ENCODE measurements at places on chromosomes 2 and 18.
A peak's percentile ranks its signal among the peaks of the same experiment; 100 is the strongest.

GRCh38 chr2:20615466-20616241, 35.2 kb downstream of the HS1BP3 start:
- no peak for DNase-seq

GRCh38 chr2:176744146-176744545, 468.4 kb upstream of the HNRNPA3 start:
- peak; percentile 25 for DNase-seq

- DNase-seq, result no peak
These were observed 1202.5 kb downstream of the DSC3 start for GRCh38 chr18:29840089-29840488.

GRCh38 chr18:51522821-51523220, 325.3 kb upstream of the MEX3C start:
- DNase-seq, result no peak

DNA sequence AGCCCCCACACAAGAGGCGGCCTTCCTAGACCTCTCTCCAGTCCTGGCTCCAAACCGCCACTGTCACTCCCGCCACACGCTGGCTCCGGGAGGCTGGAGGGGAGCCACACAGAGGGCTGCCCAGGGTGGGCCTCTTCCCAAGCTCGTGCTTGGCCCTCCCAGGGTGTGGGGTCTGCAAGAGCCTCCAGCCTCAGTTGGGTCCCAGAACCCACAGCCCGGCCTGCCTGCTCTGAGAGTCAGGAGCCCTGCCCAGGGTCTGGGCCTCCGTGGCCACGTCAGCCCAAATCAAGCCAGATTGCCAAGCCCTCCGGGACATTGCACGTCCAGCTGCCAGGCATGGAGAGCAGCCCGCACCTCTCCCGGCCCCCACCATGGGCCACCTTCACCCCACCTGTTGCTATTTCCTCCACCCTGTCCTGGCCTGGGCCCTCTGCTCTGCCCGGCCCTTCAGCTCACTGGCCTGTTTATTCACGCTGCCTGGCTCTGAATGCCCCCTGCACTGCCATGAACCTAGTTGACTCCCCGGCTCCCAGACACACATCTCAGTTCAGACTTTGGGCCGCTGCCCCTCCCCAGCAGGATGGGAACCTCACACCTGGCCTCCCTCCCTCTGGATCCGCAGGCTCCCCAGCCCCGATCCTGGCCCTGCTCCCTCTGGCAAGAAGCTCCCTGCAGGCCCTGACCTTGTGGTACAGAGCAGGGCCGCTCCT, 61.0 kb downstream of the BIN1 start:
- no peak for DNase-seq

DNA sequence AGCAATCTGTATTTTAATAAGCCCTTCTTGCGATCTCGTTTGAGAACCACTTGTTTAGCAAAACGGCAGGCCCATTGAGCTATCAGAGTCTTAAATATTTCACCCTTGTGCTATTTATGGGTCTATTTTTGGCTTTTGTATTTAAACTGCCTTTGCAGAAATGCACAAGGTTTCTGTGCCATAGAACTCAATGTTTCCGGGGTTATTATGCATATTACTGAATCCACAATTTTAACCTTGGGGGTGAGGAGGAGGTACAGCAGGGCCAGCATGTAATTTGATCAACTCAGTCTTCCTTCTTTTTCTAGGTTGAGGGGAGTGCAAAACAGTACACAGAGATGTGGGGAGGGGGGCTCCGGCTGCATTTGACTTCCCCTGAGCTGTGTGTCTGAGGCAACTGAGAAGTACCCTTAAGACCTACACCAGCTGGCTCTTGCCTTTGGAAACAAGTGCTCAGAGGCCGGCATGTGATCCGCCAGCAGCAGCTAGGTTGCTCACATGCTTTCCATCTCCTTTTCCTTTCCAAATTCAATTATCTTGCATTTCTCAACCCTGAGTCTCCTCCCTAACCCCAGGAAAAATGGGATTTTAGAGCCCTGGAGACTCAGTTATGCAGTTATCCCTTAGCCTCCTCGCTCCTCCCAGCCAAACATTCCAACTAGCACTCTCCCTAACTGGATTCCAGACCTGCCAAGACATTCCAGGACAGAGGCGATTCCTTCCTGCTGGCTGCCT, 103.0 kb downstream of the HNRNPLL start:
- no peak for DNase-seq

DNA sequence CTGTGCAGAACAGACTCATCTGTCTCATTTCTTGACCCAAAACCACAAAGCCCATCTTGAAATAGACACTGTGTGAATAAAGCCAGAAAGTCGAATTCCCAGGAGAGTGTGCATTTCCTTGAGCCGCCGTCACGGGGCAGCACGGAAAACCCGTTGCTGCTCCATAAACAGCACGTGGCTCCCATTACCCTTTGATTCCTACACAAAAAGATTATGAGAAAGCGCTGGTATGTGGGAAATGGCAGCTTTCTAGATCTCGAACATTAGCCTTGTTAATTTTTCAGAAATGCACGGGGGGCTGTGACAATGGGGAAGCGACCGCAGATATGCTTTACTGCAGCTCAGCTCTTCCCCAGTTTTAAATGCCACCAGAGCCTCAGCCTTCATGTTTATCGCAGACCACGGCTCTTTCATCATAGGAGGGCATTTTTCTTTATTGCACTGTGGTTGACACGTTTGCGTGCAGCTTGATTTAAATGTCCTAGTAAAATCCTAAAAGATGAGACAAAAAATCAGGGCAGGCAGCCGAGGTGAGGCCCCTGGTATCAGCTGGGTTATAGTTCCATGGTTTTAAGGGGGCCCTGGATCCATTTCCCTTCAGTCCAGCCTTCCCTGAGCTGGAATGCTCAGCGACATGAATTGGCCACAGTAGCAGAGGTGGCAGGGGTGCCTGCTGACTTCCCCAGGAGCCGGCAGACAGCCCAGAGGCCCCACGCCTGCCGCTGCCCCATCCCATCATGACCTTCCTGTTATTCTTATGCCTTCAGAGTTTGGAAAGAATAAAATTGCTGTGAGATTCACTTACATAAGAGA, 249.3 kb downstream of the NDUFA10 start:
- no peak for DNase-seq

GRCh38 chr2:31083234-31083993, 54.8 kb downstream of the GALNT14 start:
- DNase-seq, result no peak

DNA sequence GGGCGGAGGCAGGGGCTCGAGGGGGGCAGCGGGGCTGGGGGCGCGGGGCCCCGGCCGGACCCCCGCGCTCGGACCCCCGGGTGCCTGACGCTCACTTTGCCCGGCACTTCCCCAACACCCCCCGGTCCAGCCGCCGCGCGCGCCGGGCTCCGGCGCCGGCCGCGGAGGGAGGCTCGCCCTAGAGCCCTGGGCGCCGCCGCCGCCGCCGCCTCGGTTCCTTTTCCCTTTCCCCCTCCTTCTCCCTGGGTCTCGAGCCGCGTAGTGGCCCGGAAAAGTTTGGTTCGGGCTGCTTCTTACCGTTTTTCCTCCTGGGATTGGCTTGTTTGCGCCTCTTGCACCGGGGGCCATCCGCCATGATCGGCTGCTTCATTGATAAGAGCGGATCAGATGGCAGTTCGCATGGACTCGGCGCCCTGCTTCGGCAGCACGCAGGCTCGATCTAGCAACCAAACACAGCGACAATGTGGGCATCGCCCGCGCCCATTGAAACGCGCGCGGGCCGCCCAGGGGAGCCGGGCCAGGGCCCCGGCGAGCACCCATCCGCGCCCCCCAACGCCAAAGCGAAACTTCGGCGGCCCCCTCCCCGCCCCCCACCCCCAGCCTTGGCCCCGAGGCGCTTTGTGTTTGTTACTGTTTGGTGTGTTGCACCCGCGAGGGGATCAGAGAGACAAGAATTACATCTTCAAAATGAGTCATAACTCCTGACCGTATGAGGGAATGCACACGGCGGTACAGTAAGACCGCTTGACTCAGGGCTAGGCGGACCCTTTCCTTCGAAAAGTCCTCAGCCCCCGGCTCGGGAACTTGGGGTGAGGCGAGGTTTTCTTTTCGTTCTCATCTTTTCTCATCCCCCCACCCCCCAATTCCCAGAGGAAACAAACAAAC, 2.7 kb downstream of the ZEB2 start:
- no peak for DNase-seq

- no peak for DNase-seq
These were observed 5.0 kb upstream of the IL18RAP start for GRCh38 chr2:102417946-102418345.

GRCh38 chr2:47774567-47774966, 8.4 kb upstream of the MSH6 start:
- no peak for DNase-seq

DNA sequence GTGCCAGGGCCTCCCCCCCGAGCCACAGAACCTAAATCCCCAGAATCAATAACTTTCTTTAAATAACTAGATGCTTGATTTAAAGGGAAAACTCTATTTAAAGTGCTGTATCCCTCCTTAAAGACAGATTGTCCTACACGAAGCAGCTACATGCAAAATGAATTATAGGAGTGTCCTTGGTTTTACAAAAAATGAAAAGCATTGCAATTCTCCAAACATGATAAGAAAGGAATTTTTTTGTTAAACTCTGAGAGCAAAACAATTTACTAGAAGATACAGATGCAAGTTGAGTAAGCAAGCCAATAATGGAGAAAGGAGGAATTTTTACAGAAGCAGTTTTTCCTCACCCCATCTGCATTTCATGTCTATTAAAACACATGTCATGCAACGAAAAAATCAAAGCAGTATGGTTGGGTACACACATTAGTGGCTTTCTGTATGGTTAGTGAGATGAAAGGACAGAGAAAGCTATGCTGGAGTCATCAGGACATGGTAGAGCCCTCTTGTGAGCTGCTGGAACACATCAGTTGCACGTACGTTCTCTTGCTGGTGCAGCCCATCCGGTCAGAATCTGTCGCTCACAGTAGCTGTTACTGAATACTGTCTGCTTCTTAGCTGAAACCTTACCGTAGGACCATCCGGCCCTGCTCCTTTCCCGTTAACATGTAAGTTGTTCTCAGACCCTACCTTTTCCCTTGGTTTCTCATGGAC, 25.9 kb upstream of the STEAP3 start:
- no peak for DNase-seq

GRCh38 chr18:57819119-57819518, 16.0 kb upstream of the ATP8B1 start:
- no peak for DNase-seq
